ENCODE measurements at places on chromosomes 1 and 21.

DNA sequence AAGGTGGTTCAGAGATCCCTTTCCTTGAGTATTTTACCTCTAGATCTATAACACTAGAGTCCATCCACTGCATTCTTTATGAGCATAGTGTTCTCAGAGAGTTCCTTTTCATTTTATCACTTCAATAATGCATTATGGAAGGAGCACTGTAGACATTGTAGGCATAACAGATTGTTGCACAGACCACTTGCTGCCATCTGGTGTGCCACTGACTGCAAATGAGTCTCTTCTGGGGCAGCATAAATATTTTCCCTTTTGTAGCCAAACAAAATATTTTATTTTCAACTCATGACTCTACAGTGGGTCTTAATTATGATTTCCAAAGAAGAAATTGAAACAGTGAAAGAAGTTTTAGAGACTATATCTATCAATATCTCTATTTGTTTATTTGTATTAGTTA, 290.4 kb downstream of the OLFM3 start:
- no peak for DNase-seq

- DNase-seq: peak; percentile 88
Observed at GRCh38 chr1:30778154-30778978, 20.8 kb upstream of the LAPTM5 start.

GRCh38 chr1:169594391-169594790, 8.1 kb upstream of the F5 start:
- DNase-seq: no peak

DNA sequence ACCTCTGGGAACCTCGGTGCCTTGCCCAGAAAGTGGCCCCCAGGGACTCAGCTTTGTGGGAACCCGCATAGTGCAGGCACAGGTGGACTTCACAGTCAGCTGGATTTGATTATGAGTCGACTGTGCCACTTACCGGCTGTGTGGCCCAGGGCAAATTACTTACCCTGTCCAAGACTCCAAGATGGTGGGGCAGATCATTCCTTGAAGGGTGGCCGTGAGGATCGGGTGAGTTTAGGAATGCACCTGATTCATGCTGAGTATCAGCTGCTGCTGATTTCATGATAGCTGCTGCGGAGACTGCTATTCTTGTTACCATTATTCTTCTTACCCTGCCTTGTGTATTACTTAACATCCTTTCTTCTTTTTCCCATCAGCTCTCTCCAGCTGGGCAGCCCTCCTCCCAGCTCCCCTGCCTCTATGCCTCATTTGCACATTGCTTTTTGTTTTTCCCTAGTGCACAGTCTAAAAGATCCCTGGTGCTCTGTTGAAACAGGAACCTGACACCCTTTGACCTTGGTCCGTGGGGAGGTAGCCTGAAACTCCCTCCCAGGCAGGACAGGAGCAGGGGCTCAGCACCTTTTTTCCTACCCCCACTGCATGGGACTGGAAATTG, 40.5 kb upstream of the FHAD1 start:
- DNase-seq: no peak

DNA sequence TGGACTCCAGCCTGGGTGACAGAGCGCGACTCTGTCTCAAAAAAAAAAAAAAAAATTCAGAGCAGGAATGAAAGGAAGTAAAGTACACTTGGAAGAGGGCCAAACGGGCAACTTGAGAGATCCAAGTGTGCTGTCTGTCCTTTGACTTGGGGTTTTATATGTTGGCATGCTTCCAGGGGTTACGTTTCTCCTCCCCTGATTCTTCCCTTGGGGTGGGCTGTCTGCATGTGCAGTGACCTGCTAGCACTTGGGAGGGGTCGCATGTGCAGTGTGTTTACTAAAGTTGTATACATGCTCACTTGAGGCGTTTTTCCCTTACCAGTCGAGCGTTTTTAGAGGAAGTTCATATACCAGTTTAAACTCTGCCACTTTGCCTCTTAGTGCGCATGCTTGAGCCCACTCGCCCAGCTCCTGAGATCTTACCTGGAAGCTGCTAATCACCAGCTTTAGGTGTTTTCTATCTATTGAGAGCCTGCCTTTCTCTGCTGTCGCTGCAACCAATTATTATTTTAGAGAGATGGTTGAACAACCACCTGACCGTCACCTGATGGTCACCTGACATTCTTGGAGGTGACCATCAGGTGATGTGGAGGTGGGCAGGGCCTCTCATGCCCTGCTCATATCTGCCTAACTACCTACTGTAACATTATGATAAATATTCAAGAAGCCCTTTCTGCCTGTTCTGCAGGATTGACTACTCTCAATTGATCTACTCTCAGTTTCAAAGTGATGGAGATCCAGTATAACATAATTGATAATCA, 140.1 kb downstream of the MACF1 start:
- DNase-seq: no peak

- DNase-seq: no peak
Observed at GRCh38 chr1:157566484-157567300, 14.4 kb upstream of the FCRL5 start.

DNA sequence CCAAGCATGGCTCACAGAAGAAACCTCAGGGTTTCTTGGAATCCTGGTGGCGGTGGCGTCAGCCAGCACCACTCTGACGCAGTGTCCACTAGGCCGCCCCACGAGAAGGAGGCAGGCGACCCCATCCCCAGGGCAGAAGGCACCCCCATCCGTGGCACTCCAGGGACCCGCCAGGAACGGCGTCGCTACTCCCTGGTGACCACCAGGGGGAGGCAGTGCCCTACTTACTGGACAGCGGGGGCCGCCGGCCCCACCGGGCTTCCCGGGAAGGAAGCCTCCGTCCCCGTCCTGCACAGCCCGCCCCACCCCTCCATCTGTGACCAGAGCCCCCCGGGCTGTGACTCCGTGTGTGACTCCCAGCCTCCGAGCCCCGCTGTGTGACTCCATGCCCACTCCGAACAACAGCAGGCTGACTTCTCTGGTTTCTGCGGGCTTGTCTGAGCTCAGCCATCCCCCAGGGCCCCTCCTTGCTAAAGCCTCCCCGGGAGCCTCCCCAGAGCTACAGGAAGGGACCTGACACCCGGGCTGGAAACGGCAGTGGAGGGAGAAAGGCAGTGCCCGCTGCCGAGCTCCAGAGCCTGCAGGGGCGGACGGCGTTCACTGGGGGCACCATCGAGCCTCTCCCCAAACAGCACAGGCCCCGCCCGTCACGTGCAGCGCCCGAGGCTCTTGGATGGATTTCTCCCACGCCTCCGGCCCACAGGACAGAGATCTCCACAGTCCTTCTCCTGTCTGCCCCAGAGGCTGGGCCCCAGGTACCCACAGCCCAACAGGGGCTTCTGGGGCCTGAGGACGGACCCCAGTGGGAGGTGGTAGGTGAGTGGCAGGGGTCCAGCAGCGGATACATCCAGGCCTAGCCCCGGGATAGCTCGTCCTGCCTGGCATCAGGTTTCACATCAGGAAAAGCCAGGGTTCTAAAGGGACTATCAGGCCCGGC, 21.1 kb downstream of the KIF17 start:
- peak; percentile 97 for DNase-seq

- no peak for DNase-seq
Observed at GRCh38 chr21:35401476-35401875, 352.4 kb upstream of the RUNX1 start.

DNA sequence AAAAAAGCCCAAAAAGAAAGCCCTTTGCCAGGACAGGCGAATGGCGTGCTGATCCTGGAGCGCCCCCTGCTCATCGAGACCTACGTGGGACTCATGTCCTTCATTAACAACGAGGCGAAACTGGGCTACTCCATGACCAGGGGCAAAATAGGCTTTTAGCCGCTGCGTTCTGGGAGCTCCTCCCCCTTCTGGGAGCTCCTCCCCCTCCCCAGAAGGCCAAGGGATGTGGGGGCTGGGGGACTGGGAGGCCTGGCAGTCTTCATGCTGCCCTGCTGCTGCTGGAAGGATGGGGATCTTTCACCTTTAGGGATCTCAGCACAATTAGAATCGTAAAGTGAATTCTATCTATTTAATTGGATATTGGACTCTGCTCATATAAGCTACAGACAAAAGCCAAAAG, 3.6 kb downstream of the TPRG1L start:
- peak; percentile 20 for DNase-seq

- DNase-seq: no peak
Observed at GRCh38 chr21:45472445-45473365, 67.7 kb downstream of the COL18A1 start.

DNA sequence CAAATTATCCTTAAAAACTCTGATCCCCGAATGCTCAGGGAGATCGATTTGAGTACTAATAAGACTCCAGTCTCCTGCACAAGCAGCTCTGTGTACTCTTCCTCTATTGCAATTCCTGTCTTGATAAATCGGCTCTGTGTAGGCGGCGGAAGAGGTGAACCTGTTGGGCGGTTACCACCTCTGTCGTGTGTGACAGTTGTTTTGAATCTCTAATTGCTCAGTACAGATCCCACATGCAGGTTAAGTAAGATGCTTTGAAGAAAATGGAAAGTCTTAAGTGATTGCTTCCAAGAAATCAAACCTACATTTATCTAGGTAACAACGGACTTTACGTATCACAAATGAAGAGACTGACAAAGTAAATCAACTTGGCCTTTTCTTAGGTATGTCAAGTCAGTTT, 35.5 kb downstream of the COA6 start:
- no peak for DNase-seq

GRCh38 chr1:221834698-221835513, 93.0 kb upstream of the DUSP10 start:
- no peak for DNase-seq

GRCh38 chr21:27321791-27322190, 354.9 kb upstream of the ADAMTS5 start:
- no peak for DNase-seq

DNA sequence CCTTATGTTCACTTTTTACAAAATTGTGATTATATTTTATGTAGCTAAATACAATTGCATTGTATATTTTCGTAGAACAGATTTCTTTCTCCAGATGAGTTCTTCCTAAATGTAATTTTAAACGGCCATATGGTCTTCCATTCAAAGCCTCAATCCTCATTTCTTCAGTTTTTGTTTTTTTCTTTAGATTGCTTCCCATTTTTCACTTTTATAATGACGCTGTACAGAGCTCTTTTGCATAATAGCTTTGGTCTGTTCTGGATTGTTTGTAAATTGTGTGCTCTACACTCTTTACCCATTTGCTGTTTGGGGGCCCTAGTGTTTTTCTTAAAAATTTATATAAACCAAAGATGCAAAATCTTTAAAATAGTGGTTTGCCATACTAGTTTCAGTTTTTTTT, 27.8 kb downstream of the AVPR1B start:
- no peak for DNase-seq

DNA sequence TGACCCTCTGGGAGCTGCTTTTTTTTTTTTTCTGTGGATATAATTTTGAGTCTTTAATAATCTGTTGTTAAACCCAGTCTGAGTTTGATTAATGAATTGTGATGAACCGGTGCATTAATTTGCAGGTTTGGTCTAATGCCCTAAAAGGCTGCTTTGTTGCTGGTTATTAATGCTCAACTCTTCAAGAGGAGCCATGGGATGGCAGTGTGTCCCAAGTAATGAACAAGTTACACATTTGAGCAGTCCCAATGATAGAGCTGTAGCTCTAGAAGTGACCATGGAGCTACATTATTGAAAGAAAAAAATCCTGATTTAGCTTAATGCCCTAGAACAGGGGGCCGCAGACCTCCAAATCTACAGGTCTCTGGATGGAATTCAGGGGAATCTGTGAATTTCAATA, 53.1 kb downstream of the RWDD3 start:
- DNase-seq: peak; percentile 62

- no peak for DNase-seq
Observed at GRCh38 chr1:210483821-210484220, 155.1 kb downstream of the HHAT start.

DNA sequence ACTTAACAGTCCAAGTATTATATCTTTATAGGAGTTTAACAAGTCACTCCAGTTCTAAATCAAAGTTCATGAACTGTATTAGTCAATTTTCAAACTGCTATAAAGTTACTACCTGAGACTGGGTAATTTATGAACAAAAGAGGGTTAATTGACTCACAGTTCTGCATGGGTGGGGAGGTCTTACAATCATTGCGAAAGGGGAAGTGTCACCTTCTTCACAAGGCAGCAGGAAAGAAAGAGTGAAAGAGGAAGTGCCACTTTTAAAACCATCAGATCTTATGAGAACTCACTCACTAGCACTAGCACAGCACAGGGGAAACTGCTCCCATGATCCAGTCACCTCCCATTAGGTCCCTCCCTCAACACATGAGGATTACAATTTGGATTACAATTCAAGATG, 70.0 kb downstream of the CLCA4 start:
- DNase-seq: no peak

- DNase-seq: peak; percentile 22
Observed at GRCh38 chr21:34020005-34020847, 53.2 kb upstream of the MRPS6 start.

GRCh38 chr1:69139007-69139406, 428.7 kb upstream of the LRRC7 start:
- DNase-seq: no peak

DNA sequence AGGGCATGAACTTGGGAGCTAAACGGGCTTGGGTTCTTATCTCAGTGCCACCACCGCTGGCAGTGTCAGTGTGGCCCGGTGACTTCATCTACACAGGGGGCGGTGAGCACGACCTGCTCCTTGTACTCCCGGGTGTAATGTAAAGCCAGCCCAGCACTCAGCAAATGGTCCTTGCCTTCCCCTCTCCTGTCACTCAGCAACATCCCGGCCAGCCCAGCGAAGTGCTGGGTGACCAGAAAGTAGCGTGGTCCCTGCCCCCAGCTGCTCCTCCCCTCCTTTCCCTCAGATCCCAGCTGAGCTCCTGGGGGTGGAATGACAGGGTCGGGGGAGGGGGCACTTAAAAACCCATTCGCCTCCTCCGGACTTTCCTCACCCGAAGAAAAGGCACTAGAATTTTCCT, 7.2 kb downstream of the KCNN3 start:
- no peak for DNase-seq

DNA sequence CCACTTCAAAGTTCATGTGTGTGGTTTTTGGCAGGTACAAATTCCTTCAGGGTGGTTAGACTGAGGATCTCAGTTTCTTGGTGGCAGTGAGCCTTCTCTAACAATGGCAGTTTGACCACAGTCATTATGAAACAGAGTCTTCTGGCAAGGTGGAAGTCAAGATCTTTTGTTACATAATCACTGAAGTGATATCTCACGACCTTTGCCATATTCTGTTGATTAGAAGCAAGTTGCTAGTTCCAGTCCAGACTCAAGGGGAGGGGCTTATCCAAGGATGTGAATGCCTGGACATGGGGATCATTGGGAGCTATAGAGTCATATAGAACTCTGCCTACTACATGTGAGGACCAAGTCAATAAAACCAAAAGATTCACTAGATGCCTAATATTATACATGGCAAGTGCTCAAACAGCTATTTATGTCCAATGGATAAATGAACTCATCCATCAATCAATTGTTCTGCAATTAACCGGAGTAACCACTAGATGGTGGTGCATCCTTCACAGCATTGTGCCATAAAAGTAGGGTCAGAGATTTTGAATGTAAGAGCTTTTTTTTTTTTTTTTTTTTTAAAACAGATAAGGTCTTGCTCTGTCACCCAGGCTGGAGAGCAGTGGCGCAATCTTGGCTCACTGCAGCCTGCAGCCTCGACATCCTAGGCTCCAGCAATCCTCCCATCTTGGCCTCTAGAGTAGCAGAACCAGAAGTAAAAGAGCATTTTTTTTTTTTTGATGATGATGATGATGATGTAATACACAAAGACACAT, 131.9 kb downstream of the CRB1 start:
- DNase-seq: peak; percentile 75

- no peak for DNase-seq
Observed at GRCh38 chr1:176858433-176858916, 306.0 kb downstream of the ASTN1 start.

GRCh38 chr1:114111731-114112641, 41.7 kb downstream of the SYT6 start:
- no peak for DNase-seq
